ENCODE measurements at places on chromosomes 5 and 9. TPM values are rescaled to one million over a fixed set of nuclear protein-coding genes. Genes with fewer than 3 reads are reported as not detected.

INSL6 gene
- not detected for total RNA-seq

DNA sequence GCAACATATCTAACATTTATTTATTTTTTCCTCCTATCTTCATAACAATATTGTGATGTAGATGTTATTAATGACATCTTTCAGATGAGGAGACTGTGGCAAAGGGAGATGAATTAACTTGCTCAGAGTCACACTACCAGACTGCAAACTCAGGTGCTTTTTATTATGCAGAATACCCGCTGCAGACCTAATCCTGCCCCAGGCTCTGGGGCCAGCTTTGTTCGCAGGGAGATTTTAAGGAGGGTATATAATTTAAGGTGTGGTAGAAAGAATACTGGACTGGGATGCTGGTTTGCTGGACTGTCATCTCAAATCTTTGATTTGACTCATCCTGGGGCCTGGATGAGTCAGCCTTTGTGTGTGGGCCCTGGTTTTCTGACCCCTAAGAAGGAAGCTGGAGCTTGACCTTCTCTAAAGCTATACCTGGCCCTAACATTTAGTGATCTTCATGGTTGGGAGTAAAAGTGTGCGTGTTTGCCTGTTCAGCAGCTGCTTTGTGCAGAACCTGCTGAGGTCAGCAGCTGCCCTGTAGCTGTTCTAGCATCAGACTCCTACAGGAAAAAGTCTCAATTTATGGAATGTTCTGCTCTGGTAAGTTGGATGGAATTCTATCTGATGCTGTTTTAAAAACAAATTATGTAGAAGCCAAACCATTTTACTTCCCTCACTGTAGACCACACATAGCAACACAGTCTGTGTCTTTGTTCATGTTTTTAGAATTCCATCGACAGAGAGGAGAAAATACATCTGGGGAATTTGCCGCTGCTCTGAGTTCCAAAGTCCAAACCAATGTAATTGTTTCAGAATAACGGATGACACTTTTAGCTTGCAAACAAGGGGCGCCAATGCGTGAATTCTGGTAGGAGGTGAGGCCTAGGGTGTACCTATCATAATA is 4.5 kb downstream of the SLC36A1 start:
- peak; percentile 58 for DNase-seq

DNA sequence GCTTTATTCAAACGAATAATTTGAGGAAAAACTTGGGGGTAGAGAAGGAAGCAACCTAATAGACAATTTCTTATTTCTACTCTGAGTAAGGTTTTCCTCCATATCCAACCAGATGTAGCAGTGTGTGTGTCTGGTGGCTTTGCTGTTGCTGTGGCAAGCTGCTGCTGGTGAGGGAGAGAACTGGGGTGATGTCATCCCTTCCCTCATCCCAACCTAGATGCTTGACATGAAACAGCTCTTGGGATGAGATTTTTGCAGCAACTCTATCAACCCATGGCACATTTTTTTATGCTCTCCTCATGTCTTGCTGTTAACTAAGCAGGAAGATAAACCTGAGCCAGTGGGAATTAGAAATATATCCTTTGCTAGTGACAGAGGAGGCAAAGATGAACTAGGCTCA is 135.8 kb downstream of the PCSK1 start:
- peak; percentile 44 for DNase-seq

DNA sequence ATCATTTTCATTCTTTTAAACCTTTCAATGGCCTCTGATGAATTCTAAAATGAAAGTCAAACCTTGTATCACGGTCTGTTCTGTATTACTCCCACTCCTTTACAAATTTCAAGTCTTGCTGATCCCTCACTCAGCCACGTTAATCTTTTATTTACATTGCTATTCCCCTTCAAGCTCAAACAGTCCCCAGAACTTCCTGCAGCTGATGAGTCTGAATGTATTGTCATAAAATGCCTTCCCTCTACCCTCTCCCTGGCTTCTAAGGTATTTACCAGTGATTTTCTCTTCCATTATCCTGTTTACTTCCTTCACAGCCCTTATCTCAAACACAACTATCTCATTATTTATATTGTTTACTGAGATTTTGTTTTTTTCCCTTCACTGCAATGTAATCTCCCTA is 562.3 kb upstream of the C9orf72 start:
- DNase-seq: no peak

DNA sequence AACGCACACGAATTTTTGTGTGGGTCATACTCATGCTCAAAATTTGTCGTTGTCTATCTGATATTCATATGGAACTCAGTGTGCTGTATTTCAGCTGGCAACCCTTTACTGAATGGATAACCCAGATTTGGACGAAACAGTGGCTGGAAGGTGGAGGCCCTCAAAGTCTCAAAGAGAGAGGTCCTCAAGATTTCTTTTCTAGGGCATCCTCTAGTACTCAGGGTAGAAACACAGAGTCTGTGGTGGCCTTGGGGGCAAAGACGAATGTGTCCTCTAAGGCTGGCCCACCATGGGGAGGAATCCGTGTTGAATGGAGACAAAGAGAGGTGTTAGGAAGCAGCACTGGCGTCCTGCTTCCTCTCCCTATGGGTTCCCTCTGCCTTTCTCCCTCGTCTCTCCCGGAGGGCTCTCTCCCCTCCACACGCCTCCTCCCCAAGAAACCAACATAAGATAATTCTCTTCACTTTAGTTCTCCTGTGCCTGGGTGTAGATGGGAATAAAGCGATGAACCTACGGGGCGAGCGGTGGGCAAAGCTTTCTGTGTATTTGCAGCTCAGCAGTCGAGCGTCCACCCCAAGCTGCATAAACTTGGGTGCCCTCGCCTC is 333.7 kb downstream of the CWC27 start:
- DNase-seq: no peak

DNA sequence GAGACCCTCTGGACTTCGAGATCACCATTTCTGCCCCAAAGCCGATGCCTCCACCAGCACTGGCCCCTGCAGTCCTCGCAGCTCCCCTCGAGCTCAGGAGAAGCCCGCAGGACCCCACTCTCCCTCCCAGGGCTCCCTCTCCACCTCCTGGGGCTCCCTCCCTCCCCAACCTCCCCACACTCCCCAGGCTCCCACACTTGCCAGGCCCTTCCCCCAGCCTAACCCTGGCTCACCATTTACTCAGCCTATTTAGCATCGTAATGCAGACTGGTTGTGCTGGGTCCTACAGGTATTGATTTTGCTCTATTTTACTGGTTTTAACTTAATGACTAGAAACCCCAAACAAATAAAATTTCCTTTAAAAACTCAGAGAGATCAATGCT is 23.7 kb upstream of the TMEM250 start:
- DNase-seq: no peak

GRCh38 chr9:26292943-26293342 is 599.7 kb downstream of the CAAP1 start:
- peak; percentile 86 for DNase-seq

CTNND2 gene
- 0.18 TPM for total RNA-seq

DNA sequence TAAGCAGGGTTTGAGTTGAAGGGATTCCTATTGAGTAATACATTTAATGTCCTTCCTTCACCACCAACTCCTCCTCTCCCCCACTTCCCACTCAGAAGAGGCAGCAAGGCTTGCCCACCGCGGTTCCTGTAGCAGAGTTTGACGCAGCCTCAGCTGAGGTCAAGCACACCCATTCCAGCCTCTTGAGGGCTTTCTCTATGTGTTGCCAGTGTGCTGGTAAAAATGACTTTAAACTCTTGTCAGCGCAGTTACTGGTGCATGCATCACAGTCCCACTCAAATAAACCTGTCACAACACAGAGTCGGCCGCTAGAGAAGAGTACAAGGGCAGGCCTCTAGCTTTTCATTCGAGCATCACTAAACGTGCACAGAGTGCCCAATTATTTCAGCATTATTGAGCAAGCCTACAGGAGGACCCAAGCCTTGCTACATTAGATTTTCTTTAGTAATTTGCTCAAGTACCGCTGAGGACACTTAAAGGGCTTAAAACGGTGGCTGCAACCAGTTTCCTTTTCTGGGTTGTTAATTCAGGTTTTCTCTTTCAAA is 79.6 kb downstream of the TLE4 start:
- DNase-seq: no peak

NKD2 gene
- total RNA-seq: not detected

GRCh38 chr5:88679638-88680037 is 203.3 kb downstream of the MEF2C start:
- DNase-seq: no peak

- peak; percentile 99 for DNase-seq
Observed at GRCh38 chr5:149485655-149486615, 65.3 kb downstream of the CSNK1A1 start.

SH3TC2 gene
- 24.0 TPM for total RNA-seq

DNA sequence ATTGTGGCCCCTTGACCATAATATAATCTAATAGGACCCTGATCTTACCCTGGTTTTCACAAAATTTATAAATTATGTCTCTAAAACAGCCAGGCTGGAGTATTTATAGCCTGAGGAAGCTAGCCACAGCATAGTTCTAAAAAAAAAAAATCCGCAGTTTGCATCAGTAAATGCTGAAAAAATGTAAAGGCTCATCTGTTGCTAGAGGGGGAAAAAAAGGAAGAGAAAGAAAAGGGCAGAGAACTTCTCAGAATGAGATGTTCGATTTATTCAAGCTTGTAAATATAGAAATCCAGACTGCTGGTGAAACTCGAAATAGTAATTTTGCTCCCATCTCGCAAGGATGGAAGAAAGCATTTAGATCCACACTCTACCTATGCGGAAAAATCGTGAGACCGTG is 467.5 kb downstream of the NTRK2 start:
- DNase-seq: no peak

- no peak for DNase-seq
Observed at GRCh38 chr5:75993183-75993582, 90.0 kb upstream of the SV2C start.

DNA sequence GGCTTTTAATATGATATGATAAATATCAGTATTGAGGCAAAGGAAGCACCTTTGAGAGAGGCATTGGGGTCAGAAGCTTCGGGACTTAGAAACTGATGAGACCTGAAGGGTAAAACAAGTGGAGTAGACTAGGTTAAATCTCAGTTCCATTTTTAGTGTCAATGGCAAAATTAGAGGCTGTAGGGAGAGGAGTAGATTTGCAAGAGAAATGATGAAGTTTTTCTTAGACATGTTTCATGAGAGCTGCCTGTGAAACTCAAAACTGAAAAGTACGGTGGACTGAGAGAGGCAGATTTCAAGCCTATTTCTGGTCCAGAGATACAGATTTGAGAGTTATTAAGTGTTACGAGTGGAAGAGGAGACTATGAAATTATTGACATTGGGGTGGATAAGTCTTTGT is 278.5 kb downstream of the TAF11L14 start:
- no peak for DNase-seq

- peak; percentile 75 for DNase-seq
Observed at GRCh38 chr5:107743373-107744000, 72.8 kb upstream of the EFNA5 start.

SOX30 gene
- total RNA-seq: not detected

DNA sequence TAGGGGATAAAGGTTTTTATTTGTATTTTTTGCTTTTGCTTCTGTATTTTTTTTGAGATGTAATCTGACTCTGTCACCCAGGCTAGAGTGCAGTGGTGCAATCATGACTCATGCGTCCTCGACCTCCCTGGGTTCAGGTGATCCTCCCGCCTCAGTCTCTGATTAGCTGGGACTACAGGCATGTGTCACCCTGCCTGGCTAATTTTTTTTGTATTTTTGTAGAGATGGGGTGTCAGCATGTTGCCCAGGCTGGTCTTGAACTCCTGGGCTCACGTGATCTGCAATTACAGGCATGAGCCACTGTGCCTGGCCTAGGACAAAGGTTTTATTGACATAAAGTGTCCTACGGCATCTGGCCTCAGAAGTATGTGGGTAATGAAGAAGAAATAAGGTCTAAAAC is 297.1 kb upstream of the C9orf72 start:
- DNase-seq: peak; percentile 67

DNA sequence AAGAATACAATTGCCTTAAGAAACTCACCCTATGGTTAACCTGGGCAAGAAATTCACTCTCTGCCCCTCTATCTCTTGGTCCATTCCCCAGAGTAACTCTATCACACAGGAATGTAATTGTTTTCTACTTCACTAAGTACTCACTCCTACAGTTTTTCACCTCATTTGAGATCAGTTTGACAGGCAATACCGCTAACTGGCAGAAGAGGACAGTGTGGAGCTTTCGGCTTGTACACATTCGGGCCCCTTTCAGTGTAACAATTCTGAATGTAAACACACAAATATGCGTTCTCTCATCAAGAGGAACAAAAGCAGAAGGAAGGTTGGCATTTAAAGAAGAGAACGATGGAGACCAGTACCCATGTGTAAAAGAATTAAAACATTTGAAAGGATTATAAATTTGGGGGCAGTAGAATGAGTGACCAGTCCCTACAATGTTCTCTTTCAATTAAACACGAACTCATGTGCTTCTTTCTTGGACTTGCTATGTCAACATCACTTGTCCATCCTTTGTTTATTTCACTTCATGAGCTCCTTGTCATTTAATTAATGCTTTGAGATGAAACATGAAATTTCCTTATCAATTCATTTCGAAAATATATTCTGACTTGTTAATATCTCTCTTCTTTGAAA is 188.5 kb upstream of the GRAMD2B start:
- peak; percentile 27 for DNase-seq

TRIM7 gene
- total RNA-seq: 12.6 TPM

- DNase-seq: no peak
Observed at GRCh38 chr5:129698661-129699060, 49.2 kb upstream of the MINAR2 start.

GABRA1 gene
- not detected for total RNA-seq

ZNF879 gene
- total RNA-seq: 0.53 TPM

ZNF658 gene
- 2.6 TPM for total RNA-seq

- DNase-seq: no peak
Observed at GRCh38 chr5:157772127-157772526, 28.6 kb downstream of the LSM11 start.

DNA sequence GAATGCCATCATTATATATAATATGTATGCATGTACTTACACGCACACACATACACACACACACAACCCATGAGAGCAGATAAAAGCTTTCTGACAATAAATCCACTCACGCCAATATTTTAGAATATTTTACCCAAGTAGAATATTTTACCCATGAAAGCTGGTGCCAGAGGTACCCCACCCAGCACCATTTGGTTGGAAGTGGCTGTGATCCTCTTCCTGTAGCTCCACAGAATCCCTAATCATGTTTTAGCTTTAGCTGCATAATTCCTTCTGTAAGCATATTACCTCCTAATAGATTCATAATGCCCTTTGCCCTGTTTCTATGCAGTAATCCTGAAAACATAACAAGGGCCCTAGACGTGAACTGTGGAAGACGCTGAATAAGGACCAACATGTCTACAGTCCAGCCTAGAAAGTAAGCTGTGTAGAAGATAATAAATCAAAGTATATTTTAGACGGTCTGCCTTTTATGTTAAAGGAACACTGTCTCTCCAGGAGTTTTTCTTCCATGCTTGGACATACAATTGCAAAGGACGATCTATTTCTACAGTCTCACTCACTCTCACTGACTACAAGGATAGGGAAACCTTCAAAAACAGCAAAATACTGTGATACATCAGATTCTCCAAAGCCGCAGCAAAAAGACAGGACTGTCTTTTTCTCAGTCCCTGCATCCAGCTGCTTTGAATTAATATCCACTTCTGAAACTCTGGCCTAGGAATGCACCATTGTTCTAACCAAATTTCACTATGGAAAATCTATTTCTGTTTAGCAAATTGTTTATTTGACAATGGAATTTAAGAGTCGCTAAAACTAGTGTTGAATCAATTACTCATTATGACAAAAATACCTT is 98.2 kb downstream of the USP20 start:
- no peak for DNase-seq

- no peak for DNase-seq
Observed at GRCh38 chr5:132372542-132372941, 3.0 kb downstream of the SLC22A5 start.

Measured in HT1080 (cell line).